ENCODE measurements at places on chromosomes 1 and 21.
A peak's percentile ranks its signal among the peaks of the same experiment; 100 is the strongest.

DNA sequence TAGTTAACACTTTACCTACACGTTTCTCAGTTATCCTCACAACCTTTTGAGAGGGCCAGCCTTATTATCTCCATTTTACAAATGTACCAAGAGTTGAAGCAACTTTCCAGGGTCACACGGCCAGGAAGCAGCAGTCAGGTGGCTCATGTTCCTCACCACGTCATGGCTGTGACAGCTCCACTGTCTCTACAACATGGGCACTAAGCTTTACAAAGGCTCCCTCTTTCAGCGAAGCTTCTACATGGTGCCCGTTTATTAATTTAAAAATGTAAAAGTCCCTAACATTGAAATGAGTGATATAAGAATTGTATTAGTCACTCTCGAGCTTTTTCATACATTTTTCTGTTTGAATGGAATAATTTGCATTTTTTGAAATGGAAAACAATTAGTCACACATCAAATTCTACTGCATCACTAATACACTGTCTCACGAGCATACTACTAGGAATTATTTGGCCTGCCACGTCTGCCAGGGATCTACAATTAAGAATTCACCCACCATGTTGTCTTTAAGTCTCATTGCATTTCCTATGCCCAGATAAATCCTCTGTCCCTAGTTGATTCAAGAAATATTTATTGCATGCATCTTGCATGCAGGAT is 28.4 kb upstream of the LIN9 start:
- DNase-seq = no peak

DNA sequence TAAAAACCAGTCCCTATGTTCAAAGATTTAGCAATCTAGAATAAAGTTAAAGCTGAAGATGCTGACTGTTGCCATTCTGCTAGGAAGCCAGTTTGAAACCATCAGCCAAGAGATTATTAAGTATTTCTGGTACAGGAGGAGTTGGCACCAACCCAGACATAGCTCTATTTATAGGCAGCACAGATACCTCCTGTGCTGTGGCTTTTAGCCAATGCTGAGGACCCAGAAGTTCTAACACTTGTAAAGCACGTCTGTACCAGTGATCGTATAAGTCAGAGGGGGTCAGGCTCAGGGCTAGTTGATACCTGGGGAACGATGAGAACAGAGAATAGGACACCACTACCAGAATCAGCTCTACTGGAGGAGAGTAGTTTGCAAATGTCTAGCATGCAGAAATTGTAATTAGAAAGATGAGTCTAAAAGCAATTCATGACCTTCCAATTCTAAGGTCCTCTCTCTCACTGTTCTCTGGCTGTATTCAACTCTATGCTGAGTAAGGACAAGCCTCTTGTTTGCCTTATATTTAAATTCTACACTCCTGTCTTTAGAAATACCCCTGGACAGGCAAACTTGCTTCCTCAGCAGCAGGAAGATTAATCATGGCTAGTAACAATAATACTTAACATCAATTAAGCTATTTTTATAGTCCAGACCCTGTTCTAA is 96.8 kb upstream of the PALMD start:
- peak; percentile 72 for DNase-seq

DNA sequence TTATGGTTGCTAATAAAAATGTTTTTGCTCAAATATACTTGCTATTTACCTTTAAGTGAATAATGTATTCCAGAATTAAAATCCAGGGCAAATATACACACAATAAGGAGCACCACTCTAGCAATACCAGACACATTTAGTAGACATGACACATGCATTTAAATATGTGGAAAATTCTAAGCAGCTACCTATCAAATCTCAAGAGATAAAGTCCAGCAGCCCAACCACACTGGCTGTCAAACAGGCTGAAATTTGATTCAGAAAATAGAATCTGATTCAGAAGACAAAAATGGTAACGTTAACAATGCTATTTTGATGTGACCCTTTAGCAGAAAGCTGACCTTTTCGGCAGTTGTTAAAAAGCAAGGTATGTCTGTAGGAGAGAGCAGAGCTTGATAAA is 42.3 kb downstream of the PLEKHO1 start:
- no peak for DNase-seq

DNA sequence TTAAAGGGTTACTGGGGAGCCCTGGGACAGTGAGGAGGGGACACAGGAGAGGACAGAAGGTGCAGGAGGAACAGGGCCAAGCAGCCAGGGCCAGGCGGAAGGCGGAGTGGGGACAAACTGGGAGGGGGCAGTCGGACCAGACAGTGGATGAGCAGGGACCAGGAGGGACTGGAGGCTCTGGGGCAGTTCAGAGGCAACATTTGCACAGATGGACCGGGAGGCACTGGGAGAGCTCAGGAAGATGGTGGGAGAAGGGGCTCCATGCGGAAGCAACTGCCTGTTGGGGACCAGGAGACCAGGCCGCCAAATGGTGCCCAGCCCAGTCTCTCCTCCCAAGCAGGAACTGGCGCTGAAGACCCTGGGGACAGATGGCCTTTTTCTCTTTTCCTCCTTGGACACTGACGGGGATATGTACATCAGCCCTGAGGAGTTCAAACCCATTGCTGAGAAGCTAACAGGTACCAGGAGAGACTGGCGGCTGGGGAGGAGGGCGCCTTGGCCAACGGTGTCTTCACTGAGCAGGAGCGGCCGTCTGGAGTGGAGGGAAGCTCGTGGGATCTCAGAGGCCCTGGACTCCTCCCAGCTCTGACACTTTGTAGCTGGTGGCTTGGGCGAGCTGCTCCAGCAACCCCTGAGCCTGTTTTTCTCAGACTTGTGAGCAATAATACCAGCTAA is 847 bp downstream of the SELENON start:
- no peak for DNase-seq

- DNase-seq = no peak
Observed at GRCh38 chr1:243469497-243469896, 213.7 kb downstream of the SDCCAG8 start.

- no peak for DNase-seq
Observed at GRCh38 chr1:151539321-151540020, 638 bp upstream of the TUFT1 start.

DNA sequence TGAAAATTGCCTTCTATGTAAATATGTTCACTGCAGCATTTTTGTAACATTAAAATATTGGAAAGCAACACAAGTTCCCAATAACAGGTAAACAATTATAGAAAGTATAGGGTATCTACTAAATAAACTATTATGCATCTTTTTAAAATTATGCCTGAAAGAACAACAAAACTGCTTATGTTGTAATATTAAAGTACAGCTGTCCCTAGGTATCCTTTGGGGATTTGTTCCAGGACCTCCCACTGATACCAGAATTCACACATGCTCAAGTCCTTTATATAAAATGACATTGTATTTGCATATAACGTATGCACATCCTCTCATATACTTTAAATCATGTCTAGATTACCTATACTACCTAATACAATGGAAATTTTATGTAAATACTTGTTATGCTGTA is 121.8 kb upstream of the TNFSF4 start:
- no peak for DNase-seq

GRCh38 chr1:167442854-167443565 is 75.3 kb downstream of the CD247 start:
- DNase-seq = no peak

- no peak for DNase-seq
Observed at GRCh38 chr1:229130028-229130668, 140.8 kb upstream of the RAB4A start.

GRCh38 chr1:40477678-40478053 is 576 bp downstream of the ZFP69 start:
- DNase-seq = no peak

All from smooth muscle cell of the brain vasculature (primary cell).